ENCODE measurements at places on chromosomes 5 and 9. TPM values are rescaled to one million over a fixed set of nuclear protein-coding genes. Genes with fewer than 3 reads are reported as not detected.

DNA sequence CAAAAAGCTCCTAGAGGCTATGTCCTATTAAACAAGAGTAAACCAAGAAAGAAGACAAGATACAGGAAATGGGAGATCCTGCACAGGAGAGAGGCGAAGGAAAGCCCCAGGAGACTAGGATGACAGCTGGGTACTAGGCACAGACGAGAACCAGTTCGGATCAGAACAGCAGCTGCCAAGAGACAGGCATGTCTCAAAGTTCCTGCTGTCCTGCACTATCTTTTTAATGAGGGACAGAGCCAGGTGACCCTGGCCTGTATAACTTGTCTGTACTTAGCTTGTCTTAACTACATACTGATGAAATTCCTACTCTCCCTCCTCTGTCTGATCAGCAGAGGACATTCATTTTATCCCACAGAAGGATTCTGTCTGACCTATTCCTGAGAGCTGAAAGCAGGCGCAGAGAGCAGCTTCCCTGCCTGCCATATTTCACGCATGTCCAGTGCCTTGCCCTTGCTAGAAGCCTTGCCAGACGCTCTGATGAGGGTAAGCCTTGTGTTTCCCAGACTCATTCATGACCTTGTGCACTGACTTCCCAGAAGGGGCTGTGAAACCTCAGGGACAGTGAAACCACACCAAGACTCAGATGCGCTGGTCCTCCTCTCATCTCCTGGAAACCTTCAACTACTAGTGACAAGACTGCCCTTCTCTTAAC, 24.7 kb downstream of the TSC1 start:
- no peaks in the 10 kb centered on the region for H3K4me1 ChIP-seq
- peaks cover 32% of the 10 kb centered on the region for H3K36me3 ChIP-seq
- no peak overlapping the region for H3K4me3 ChIP-seq
- DNase-seq = no peak
- H3K27ac ChIP-seq = no peak overlapping the region

Gene GLIPR2
- total RNA-seq = 5.0 TPM

DNA sequence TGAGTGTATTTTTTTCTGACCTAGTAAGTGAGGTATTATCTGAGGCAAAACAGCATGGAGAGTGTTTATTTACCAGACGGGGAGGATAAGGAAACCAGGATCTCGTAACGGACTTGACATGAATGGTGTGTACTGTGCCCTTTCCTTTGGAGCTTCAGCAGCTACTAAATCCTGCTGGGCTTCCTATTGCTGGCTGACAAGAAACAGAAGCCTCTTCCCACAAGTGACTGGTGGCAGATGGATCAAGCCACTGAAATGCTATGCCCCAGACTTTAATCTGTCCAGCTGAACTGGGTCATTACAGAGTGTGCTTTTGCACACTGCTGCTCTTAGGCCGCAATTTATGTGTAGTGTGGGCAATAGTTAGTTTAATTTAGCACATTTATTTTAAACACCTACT, 162.7 kb upstream of the MRPS30 start:
- no peak overlapping the region for H3K4me3 ChIP-seq
- H3K27ac ChIP-seq = no peak overlapping the region
- no peaks in the 10 kb centered on the region for H3K27me3 ChIP-seq
- H3K36me3 ChIP-seq = no peaks in the 10 kb centered on the region
- no peak for DNase-seq

Gene FCN2
- not detected for total RNA-seq

DNA sequence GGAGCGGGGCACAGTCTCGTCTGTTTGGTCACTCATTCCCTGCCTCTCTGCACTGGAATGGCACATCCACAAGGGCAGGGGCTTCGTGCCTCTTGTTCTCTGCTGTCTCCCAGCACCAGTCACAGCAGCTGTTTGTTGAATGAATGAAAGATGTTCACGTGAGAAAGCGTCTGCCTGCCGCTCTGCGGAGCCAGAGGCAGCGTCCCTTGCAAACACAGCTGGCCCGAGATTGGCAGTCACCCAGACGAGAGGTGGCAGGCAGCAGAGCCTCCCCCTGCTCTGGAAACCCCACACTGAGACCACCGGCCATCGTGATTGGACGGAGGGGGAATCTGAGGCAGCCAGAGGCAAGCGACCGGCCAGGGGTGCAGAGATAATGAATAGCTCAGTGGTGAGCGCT, 6.0 kb upstream of the FAM163B start:
- H3K4me3 ChIP-seq = no peak overlapping the region
- peaks cover 87% of the 10 kb centered on the region for H3K27me3 ChIP-seq
- DNase-seq = no peak
- H3K4me1 ChIP-seq = no peaks in the 10 kb centered on the region
- no peak overlapping the region for H3K27ac ChIP-seq

GRCh38 chr5:14452685-14453454, 128.7 kb upstream of the OTULINL start:
- no peaks in the 10 kb centered on the region for H3K27me3 ChIP-seq
- peaks cover 71% of the 10 kb centered on the region for H3K4me1 ChIP-seq
- no peaks in the 10 kb centered on the region for H3K36me3 ChIP-seq
- H3K27ac ChIP-seq = peak overlapping the region; percentile 69
- peak; percentile 67 for DNase-seq

- H3K4me1 ChIP-seq = no peaks in the 10 kb centered on the region
- no peak overlapping the region for H3K27ac ChIP-seq
- no peak overlapping the region for H3K4me3 ChIP-seq
- H3K27me3 ChIP-seq = peaks cover 54% of the 10 kb centered on the region
These were observed 13.0 kb downstream of the RGS7BP start for GRCh38 chr5:64518793-64519192.

Gene GRXCR2
- total RNA-seq = not detected

DNA sequence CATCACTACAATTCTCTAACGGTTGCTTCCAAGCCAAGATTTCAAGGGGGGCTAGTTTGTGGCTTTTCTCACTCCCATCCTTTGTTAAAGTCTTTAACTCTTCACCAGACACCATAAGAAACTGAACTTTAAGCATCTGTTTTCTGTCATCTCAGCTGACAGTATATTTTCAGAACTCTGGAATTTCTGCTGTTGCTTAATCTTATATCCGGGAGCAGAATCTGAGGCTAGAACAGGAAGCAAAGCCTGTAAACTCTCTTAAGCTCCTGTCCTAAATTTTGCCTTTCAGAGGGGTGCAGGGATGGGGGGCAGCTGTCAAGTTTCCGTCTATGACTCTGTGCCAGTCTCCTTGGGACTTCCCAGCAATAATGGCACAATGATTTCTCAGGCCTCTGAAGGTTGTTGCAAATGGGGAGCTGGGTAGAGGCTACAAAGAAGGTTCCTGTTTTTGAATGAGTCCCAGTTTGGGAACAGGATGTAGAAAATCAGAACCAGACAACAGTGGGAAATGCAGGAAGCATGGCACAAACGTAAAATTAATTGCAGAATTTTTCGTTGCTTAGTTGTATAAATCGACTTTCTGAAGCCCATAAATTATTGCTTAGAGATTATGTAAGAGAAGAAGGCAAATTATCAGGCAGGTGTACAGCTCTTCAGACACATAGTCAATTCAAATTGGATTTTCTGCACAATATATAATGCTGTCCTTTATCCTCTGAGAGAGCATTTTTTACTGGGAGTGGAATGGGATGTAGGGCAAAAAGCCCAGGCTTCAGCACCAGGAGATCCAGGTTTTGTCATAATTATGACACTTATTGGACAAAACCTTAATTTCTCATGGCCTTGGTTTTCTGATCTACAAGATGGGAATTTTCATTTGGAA, 430.9 kb downstream of the DMAC1 start:
- peak overlapping the region; percentile 76 for H3K27ac ChIP-seq
- no peak overlapping the region for H3K4me3 ChIP-seq
- H3K36me3 ChIP-seq = no peaks in the 10 kb centered on the region
- H3K4me1 ChIP-seq = peaks cover 28% of the 10 kb centered on the region
- no peaks in the 10 kb centered on the region for H3K27me3 ChIP-seq

GRCh38 chr5:173880306-173880985, 7.7 kb upstream of the CPEB4 start:
- H3K36me3 ChIP-seq = no peaks in the 10 kb centered on the region
- no peaks in the 10 kb centered on the region for H3K4me1 ChIP-seq
- H3K27ac ChIP-seq = no peak overlapping the region
- no peak for DNase-seq

- no peaks in the 10 kb centered on the region for H3K36me3 ChIP-seq
- no peak for DNase-seq
- no peaks in the 10 kb centered on the region for H3K27me3 ChIP-seq
- H3K4me1 ChIP-seq = peaks cover 8% of the 10 kb centered on the region
- H3K27ac ChIP-seq = no peak overlapping the region
These were observed 19.0 kb downstream of the TMC1 start for GRCh38 chr9:72540348-72540873.

GRCh38 chr9:35318741-35319140, 156.9 kb downstream of the UNC13B start:
- H3K27ac ChIP-seq = no peak overlapping the region
- H3K36me3 ChIP-seq = no peaks in the 10 kb centered on the region
- no peaks in the 10 kb centered on the region for H3K27me3 ChIP-seq
- H3K4me3 ChIP-seq = no peak overlapping the region
- peaks cover 8% of the 10 kb centered on the region for H3K4me1 ChIP-seq

- H3K4me1 ChIP-seq = no peaks in the 10 kb centered on the region
- H3K27ac ChIP-seq = no peak overlapping the region
- H3K4me3 ChIP-seq = no peak overlapping the region
These were observed 158.6 kb downstream of the RFX3 start for GRCh38 chr9:3367185-3367584.

Gene EFNA5
- total RNA-seq = 16.7 TPM

- no peak overlapping the region for H3K27ac ChIP-seq
- no peak overlapping the region for H3K4me3 ChIP-seq
- H3K27me3 ChIP-seq = no peaks in the 10 kb centered on the region
These were observed 131.1 kb upstream of the CNTLN start for GRCh38 chr9:17003576-17004240.

GRCh38 chr9:91817493-91818224, 132.4 kb downstream of the ROR2 start:
- no peaks in the 10 kb centered on the region for H3K27me3 ChIP-seq
- DNase-seq = peak; percentile 54
- H3K4me1 ChIP-seq = peaks cover 10% of the 10 kb centered on the region
- H3K4me3 ChIP-seq = no peak overlapping the region

Gene PCBD2
- total RNA-seq = 13.8 TPM

Gene KIF12
- not detected for total RNA-seq

GRCh38 chr5:57592236-57592635, 109.6 kb upstream of the ACTBL2 start:
- H3K27me3 ChIP-seq = no peaks in the 10 kb centered on the region
- no peak overlapping the region for H3K4me3 ChIP-seq
- no peak for DNase-seq
- no peak overlapping the region for H3K27ac ChIP-seq
- no peaks in the 10 kb centered on the region for H3K4me1 ChIP-seq
- no peaks in the 10 kb centered on the region for H3K36me3 ChIP-seq

GRCh38 chr5:128825826-128826225, 139.5 kb upstream of the SLC27A6 start:
- no peaks in the 10 kb centered on the region for H3K4me1 ChIP-seq
- no peaks in the 10 kb centered on the region for H3K36me3 ChIP-seq
- no peak for DNase-seq
- no peak overlapping the region for H3K27ac ChIP-seq
- no peaks in the 10 kb centered on the region for H3K27me3 ChIP-seq

Gene SLC35D2
- total RNA-seq = 1.1 TPM

DNA sequence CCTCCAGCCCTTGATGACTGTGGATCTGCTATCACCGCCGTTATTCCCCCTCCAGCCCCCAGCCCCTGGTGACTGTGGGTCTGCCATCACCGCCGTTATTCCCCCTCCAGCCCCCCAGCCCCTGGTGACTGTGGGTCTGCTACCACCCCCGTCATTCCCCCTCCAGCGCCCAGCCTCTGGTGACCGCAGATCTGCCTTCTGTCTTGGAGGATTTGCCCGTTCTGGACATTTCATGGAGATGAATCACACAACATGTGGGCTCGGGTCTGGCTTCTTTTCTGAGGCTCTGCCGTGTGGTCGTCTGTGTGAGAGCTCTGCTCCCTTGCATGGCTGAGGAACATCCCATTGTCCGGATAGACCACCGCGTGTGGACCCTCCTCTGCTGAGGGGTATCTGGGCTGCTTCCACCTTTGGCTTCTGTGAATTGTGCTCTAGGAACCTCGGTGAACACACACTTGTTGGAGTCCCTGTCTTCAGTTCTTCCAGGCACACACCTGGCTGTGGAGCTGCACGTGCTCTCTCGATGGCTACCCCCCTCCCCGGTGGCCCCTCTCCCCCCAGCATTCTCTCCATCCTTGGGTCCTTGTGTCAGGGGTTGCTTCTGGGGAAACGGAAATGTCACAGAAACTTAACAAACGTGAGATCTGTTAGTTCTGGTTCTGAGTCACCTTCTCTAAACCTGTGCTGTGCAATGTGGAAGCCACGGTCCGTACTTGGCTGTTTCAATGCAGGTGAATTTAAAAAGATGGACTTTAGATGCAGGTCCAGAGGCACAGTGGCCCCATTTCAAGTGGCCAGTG, 105.3 kb upstream of the COL5A1 start:
- no peaks in the 10 kb centered on the region for H3K4me1 ChIP-seq
- no peaks in the 10 kb centered on the region for H3K27me3 ChIP-seq
- no peak for DNase-seq
- no peak overlapping the region for H3K4me3 ChIP-seq
- no peaks in the 10 kb centered on the region for H3K36me3 ChIP-seq

GRCh38 chr9:121568343-121569265, 69.0 kb upstream of the GGTA1 start:
- H3K4me1 ChIP-seq = no peaks in the 10 kb centered on the region
- no peak overlapping the region for H3K27ac ChIP-seq
- no peak for DNase-seq

DNA sequence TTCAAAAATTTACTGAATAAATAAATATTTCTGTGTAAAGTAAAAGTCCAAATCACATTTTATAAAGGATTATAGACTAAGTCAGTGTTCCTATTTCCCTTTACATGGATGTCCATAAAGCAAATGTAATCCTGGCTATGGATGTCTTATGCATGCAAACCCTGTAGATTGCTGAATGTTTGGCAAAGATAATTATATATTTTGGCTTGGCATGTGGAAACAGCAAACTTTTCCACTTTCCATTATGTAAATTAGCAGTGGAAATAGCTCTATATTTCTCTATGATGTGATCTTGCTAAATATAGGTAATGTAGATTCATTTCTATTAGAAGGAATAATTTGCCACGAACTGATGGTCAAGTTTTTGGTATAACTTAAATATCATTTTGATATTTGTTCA, 66.5 kb downstream of the CWC27 start:
- no peaks in the 10 kb centered on the region for H3K27me3 ChIP-seq

GRCh38 chr9:80382211-80382891, 810.6 kb downstream of the TLE4 start:
- no peak for DNase-seq
- no peaks in the 10 kb centered on the region for H3K27me3 ChIP-seq
- H3K36me3 ChIP-seq = no peaks in the 10 kb centered on the region
- no peak overlapping the region for H3K27ac ChIP-seq
- no peaks in the 10 kb centered on the region for H3K4me1 ChIP-seq
